ENCODE measurements at places on chromosomes 5 and 9. TPM values are rescaled to one million over a fixed set of nuclear protein-coding genes. Genes with fewer than 3 reads are reported as not detected.

The PKD2L2 gene
- total RNA-seq: not detected

The DOCK2 gene
- total RNA-seq: 65.4 TPM

The SEMA6A gene
- total RNA-seq: 33.3 TPM

DNA sequence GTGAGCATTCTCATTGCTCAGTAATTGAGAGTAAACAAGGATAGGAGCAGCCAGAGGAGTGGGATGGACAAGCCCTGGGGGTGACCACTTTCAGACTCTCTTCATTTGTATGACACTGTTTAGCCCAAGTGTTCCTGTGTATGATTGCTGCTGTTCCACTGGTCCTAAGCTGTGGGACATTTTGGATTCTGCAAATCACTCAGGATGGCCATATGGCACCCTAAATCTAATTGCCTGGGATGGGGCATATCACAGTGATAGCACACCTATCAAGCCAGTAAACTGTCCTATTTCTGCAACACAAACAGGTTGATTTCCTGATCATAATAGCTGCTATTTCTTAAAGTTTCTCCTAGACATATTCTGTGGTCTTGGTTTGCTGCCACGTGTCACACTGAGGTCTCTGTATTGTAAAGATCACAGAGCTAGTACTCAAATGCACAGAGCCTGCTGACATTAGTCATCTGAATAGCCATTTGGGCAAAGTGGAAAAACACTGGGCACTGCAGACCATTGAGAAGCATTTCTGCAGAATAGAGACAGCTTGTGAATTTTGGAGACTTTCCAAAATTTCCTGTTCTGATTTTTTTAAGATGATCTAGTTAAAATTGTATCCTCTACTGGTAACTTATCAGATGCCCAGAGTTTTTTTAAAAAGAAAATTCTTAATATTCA, 320.2 kb downstream of the RFX3 start:
- H3K27ac ChIP-seq: no peak overlapping the region
- no peak for DNase-seq
- no peak overlapping the region for H3K4me3 ChIP-seq
- no peaks in the 10 kb centered on the region for H3K36me3 ChIP-seq
- no peaks in the 10 kb centered on the region for H3K4me1 ChIP-seq

DNA sequence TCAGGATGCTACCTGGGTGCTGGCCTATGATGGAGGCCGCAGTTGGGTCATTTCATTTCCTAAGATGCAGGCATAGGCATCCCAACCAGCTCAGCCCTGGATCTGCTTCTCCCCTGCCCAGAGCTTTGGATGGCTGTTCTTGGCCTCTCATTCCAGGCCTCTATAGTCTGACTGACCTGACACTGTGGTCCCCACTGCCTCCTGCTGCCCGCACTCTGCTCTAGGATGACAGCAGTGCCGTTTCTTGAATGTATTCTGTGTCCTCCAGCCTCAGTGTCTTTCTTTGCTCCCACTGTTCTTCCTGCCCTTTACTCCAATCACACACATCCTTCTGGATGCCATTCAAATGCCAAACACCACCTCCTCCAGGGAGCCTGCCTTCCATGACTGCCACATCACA, 235.7 kb downstream of the HSPA4 start:
- no peaks in the 10 kb centered on the region for H3K4me1 ChIP-seq
- no peak overlapping the region for H3K27ac ChIP-seq
- H3K36me3 ChIP-seq: no peaks in the 10 kb centered on the region

The ACSL6 gene
- total RNA-seq: 0.98 TPM

The NME5 gene
- 2.4 TPM for total RNA-seq

The MPDZ gene
- total RNA-seq: 37.8 TPM

The TLX3 gene
- total RNA-seq: not detected

The NUDT2 gene
- 11.5 TPM for total RNA-seq

DNA sequence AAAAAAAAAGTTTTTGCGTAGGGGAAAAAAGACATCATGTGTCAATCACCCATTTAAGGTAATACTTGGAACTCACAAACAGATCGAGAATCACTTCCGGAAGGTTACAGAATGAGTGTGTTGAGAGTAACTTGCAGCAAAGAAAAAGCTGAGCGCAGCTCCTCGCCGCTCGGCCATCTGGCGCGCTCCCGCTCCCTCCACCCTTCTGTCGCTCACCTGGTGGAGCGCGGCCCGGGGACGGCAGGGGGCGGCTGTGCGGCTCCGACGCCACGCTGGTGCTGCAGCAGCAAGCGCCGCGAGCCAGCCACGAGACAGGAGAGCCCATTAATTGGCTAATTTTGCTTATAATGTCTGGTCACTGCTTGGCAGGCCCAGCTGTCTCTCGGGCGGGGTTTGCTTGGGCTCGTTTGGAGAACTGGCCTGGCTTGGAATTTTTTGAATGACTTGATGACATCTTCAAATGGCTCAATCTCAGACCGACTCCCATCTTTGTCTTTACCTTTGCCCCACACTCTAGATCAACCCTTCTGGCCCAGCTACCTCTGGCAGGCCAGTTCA, 601.8 kb downstream of the CCDC171 start:
- DNase-seq: peak; percentile 72
- no peaks in the 10 kb centered on the region for H3K4me1 ChIP-seq
- no peaks in the 10 kb centered on the region for H3K36me3 ChIP-seq
- no peak overlapping the region for H3K27ac ChIP-seq

GRCh38 chr5:154562244-154562880, 84.3 kb upstream of the HAND1 start:
- H3K4me1 ChIP-seq: no peaks in the 10 kb centered on the region
- no peaks in the 10 kb centered on the region for H3K36me3 ChIP-seq
- no peak for DNase-seq
- no peak overlapping the region for H3K4me3 ChIP-seq

The ST8SIA4 gene
- 17.8 TPM for total RNA-seq

GRCh38 chr9:122158202-122158601, 1.4 kb downstream of the NDUFA8 start:
- H3K27me3 ChIP-seq: no peaks in the 10 kb centered on the region
- DNase-seq: no peak
- H3K4me3 ChIP-seq: peak overlapping the region; percentile 98
- no peaks in the 10 kb centered on the region for H3K36me3 ChIP-seq
- H3K27ac ChIP-seq: no peak overlapping the region

DNA sequence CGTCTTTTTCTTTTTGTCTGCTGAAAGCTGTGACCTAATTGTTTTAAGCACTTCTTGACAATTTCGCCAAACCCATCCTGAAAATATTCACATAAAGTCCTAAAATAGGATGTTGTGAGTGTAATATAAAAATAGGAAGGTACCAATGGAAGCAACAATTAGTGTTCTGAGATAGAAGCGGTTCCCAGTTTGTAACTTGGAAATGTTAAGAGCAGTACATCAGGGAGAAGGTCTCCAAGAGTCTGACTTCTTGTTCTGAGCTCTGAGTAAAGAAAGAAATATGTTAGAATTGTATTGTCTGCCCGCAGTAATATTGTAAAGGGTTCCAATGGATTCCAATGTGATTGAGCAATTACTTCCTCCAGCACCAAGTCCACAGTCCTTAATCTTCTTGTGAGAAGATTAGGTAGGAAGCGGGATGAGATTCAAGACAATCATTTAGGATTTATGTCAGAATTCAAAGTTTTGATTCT, 3.9 kb downstream of the VCAN start:
- peaks cover 47% of the 10 kb centered on the region for H3K27me3 ChIP-seq
- peak overlapping the region; percentile 83 for H3K27ac ChIP-seq
- DNase-seq: no peak
- H3K4me1 ChIP-seq: peaks cover 27% of the 10 kb centered on the region

The HCN1 gene
- total RNA-seq: 0.12 TPM

- peak; percentile 29 for DNase-seq
- H3K27ac ChIP-seq: no peak overlapping the region
- no peaks in the 10 kb centered on the region for H3K36me3 ChIP-seq
- H3K4me3 ChIP-seq: no peak overlapping the region
Observed at GRCh38 chr5:154644745-154645411, 110.3 kb upstream of the LARP1 start.

GRCh38 chr5:102481054-102481715, 17.6 kb downstream of the SLCO6A1 start:
- H3K4me1 ChIP-seq: no peaks in the 10 kb centered on the region
- DNase-seq: no peak
- no peak overlapping the region for H3K27ac ChIP-seq
- H3K27me3 ChIP-seq: no peaks in the 10 kb centered on the region

- H3K27me3 ChIP-seq: no peaks in the 10 kb centered on the region
- H3K4me1 ChIP-seq: no peaks in the 10 kb centered on the region
- no peak for DNase-seq
Observed at GRCh38 chr5:147882586-147883313, 4.2 kb downstream of the SCGB3A2 start.

The ZNF462 gene
- 25.4 TPM for total RNA-seq

The SLC4A9 gene
- total RNA-seq: 0.23 TPM

DNA sequence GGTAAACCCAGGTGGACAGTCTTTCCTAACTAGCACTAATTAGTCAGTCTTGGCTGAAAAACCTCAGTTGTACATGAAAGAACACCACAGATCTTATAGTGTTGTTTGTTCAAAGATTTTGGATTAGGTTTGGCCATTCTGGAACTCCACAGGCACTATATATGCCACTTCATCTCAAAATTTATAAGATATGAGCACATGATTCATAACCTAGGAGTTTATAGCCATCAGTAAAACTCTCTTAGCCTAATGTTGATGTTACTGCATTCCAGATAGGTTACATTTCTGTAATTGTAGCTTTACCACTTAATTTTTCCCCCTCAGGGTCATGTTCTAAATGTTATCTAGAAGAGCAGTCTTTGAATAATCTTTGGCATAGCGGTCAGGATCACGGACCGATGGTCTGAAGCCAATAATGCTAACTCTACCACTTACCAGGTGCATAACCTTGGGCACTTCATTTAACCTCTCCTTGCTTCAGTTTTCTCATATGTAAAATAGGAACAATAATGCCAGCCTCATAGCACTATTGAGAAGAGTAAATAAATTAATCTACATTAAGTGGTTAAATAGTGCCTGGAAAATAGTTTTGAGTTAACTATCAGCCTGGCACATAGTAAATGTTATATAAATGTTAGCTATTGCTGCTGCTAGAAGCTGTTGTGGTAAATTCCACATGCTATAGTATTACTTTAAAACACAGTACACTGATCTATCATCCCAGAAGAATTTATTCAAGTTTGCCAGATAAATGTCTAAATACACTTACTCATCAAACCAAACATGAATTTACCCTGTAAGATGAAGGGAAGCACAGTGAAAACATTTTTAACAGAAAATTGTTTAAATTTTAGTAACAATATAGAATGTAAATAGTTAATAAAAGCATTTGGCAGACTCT, 743.9 kb downstream of the NR2F1-AS1 start:
- H3K36me3 ChIP-seq: no peaks in the 10 kb centered on the region
- no peak overlapping the region for H3K27ac ChIP-seq
- H3K27me3 ChIP-seq: no peaks in the 10 kb centered on the region
- H3K4me1 ChIP-seq: no peaks in the 10 kb centered on the region
- H3K4me3 ChIP-seq: no peak overlapping the region

The SHOC1 gene
- not detected for total RNA-seq

The GMCL2 gene
- total RNA-seq: not detected

DNA sequence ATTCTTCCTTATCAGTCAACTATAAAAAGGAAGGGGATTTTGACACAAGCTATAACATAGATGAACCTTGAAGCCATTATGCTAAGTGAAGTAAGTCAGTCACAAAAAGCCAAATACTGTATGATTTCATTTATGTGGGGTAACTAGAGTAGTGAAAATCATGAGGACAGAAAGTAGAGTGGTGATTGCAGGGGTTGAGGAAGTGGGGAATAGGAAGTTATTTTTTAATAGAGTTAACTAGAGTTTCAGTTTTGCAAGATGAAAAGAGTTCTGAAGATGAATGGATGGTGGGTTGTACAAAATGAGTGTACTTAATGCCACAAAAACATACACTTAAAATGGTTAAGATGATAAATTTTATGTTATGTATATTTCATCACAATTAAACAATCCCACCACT, 65.4 kb upstream of the FAM174A start:
- H3K27me3 ChIP-seq: no peaks in the 10 kb centered on the region
- H3K36me3 ChIP-seq: no peaks in the 10 kb centered on the region
- no peak overlapping the region for H3K4me3 ChIP-seq
- no peaks in the 10 kb centered on the region for H3K4me1 ChIP-seq
- DNase-seq: no peak

- H3K27ac ChIP-seq: no peak overlapping the region
- no peaks in the 10 kb centered on the region for H3K27me3 ChIP-seq
- H3K4me3 ChIP-seq: no peak overlapping the region
- no peaks in the 10 kb centered on the region for H3K36me3 ChIP-seq
- H3K4me1 ChIP-seq: no peaks in the 10 kb centered on the region
Observed at GRCh38 chr9:79396168-79396567, 175.6 kb upstream of the TLE4 start.

DNA sequence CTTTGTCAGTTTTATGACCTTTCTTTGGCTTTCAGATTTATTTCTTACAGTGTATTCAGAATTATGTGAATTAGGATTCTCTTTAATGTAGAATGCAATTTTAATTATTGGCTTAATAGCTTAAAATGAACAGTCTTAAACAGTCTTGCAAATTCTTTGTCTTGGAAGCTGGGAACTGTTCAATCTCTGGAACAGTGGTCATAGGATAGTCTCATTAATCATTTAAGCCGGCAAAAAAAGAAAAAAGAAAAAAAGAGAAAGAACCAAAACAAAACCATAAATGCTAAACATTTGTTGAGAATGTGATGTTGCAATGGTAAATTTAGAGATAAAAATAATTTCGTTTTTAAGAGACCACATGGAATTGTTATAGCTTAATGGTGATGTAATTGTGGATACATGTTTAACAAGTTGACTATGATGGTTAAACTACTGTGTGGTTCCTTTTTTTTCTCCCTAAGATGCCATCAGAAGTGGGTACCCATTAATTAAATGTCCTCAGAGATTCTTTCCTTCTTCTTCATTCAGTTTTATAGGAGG, 61.6 kb downstream of the NNT start:
- DNase-seq: no peak
- no peaks in the 10 kb centered on the region for H3K27me3 ChIP-seq
- peaks cover 28% of the 10 kb centered on the region for H3K36me3 ChIP-seq
- H3K4me3 ChIP-seq: no peak overlapping the region
- H3K4me1 ChIP-seq: no peaks in the 10 kb centered on the region

GRCh38 chr5:9249231-9249630, 296.6 kb downstream of the SEMA5A start:
- no peak overlapping the region for H3K27ac ChIP-seq
- no peaks in the 10 kb centered on the region for H3K36me3 ChIP-seq
- H3K27me3 ChIP-seq: no peaks in the 10 kb centered on the region
- H3K4me1 ChIP-seq: no peaks in the 10 kb centered on the region
- no peak for DNase-seq

- no peak overlapping the region for H3K4me3 ChIP-seq
- H3K4me1 ChIP-seq: peaks cover 9% of the 10 kb centered on the region
- no peaks in the 10 kb centered on the region for H3K27me3 ChIP-seq
- H3K27ac ChIP-seq: no peak overlapping the region
- no peaks in the 10 kb centered on the region for H3K36me3 ChIP-seq
- no peak for DNase-seq
Observed at GRCh38 chr9:37192803-37193202, 72.4 kb downstream of the ZCCHC7 start.

- H3K27me3 ChIP-seq: no peaks in the 10 kb centered on the region
- no peaks in the 10 kb centered on the region for H3K4me1 ChIP-seq
- no peak for DNase-seq
- H3K4me3 ChIP-seq: no peak overlapping the region
Observed at GRCh38 chr5:17089001-17089400, 128.4 kb upstream of the BASP1 start.

- H3K27ac ChIP-seq: no peak overlapping the region
- H3K4me1 ChIP-seq: no peaks in the 10 kb centered on the region
- H3K4me3 ChIP-seq: no peak overlapping the region
- peaks cover 13% of the 10 kb centered on the region for H3K36me3 ChIP-seq
- DNase-seq: no peak
- no peaks in the 10 kb centered on the region for H3K27me3 ChIP-seq
Observed at GRCh38 chr5:61496446-61496845, 164.4 kb downstream of the ZSWIM6 start.

GRCh38 chr5:153792305-153792704, 246.4 kb downstream of the FAM114A2 start:
- H3K27me3 ChIP-seq: no peaks in the 10 kb centered on the region
- H3K36me3 ChIP-seq: no peaks in the 10 kb centered on the region
- no peak overlapping the region for H3K4me3 ChIP-seq
- DNase-seq: no peak
- no peak overlapping the region for H3K27ac ChIP-seq
